Melanocyte of skin (primary cell): ENCODE measurements at places on chromosomes 1 and 21. TPM values are rescaled to one million over a fixed set of nuclear protein-coding genes. Genes with fewer than 3 reads are reported as not detected.

The OR10Z1 gene
- total RNA-seq = not detected in 2 replicates

The KRTAP11-1 gene
- not detected in 2 replicates for total RNA-seq

The MAEL gene
- total RNA-seq = not detected in 2 replicates

The MRPS15 gene
- total RNA-seq = 70.9 and 126 TPM in 2 replicates

The FMO1 gene
- not detected in 2 replicates for total RNA-seq

The HSF2BP gene
- 1.0 and 2.2 TPM in 2 replicates for total RNA-seq

The SHE gene
- total RNA-seq = under 0.01 and 0.36 TPM in 2 replicates

The VCAM1 gene
- under 0.01 TPM in 2 replicates for total RNA-seq

The ACKR1 gene
- total RNA-seq = under 0.01 and 0.36 TPM in 2 replicates

The RAB25 gene
- not detected in 2 replicates for total RNA-seq

The PRAMEF13 gene
- total RNA-seq = not detected in 2 replicates

The CORT gene
- 0.33 TPM in 1 of 2 replicates, not detected in the other for total RNA-seq

The FCGR1A gene
- not detected in 2 replicates for total RNA-seq

The CD164L2 gene
- not detected in 2 replicates for total RNA-seq

The LRRN2 gene
- total RNA-seq = not detected in 2 replicates

The OR2AJ1 gene
- not detected in 2 replicates for total RNA-seq

The MAP3K21 gene
- 0.69 and 0.73 TPM in 2 replicates for total RNA-seq

The TNFRSF9 gene
- not detected in 2 replicates for total RNA-seq

The OR10T2 gene
- not detected in 2 replicates for total RNA-seq

The CTNNBIP1 gene
- total RNA-seq = 11.7 and 22.9 TPM in 2 replicates

The UBXN10 gene
- total RNA-seq = 0.33 and 0.46 TPM in 2 replicates

The FCGR2B gene
- 2.9 and 4.1 TPM in 2 replicates for total RNA-seq

The WNT4 gene
- not detected in 2 replicates for total RNA-seq

The DHRS3 gene
- 10.7 and 16.0 TPM in 2 replicates for total RNA-seq

The SH3GLB1 gene
- 25.6 and 39.2 TPM in 2 replicates for total RNA-seq

The ADGRL4 gene
- 0.33 and 0.46 TPM in 2 replicates for total RNA-seq

The TMEM240 gene
- total RNA-seq = 1.8 and 2.1 TPM in 2 replicates

The CLEC20A gene
- total RNA-seq = 0.46 TPM in 1 of 2 replicates, not detected in the other

The CD1C gene
- not detected in 2 replicates for total RNA-seq

The DSCAM gene
- not detected in 2 replicates for total RNA-seq

The OR2T2 gene
- not detected in 2 replicates for total RNA-seq

The FCGR3A gene
- not detected in 2 replicates for total RNA-seq

The DNAJC16 gene
- 20.3 and 23.9 TPM in 2 replicates for total RNA-seq

The GADD45A gene
- total RNA-seq = 10.2 and 13.3 TPM in 2 replicates

The CD52 gene
- not detected in 2 replicates for total RNA-seq

The MIXL1 gene
- total RNA-seq = not detected in 2 replicates

The PTPRC gene
- not detected in 2 replicates for total RNA-seq

The KCNQ4 gene
- under 0.01 and 0.15 TPM in 2 replicates for total RNA-seq

The NECAP2 gene
- total RNA-seq = 64.4 and 75.2 TPM in 2 replicates

The NUF2 gene
- 7.3 and 13.8 TPM in 2 replicates for total RNA-seq

The RIIAD1 gene
- not detected in 2 replicates for total RNA-seq

The ADORA1 gene
- 0.73 and 1.0 TPM in 2 replicates for total RNA-seq

The S100A2 gene
- 0.77 and 1.3 TPM in 2 replicates for total RNA-seq

The ADCY10 gene
- total RNA-seq = under 0.01 TPM in 1 of 2 replicates, not detected in the other

The INSRR gene
- total RNA-seq = not detected in 2 replicates

The ST6GALNAC5 gene
- 0.33 and 1.2 TPM in 2 replicates for total RNA-seq

The EEIG2 gene
- 51.6 and 74.0 TPM in 2 replicates for total RNA-seq

The SLC6A9 gene
- total RNA-seq = 1.7 and 2.5 TPM in 2 replicates

The SLAMF6 gene
- total RNA-seq = not detected in 2 replicates

The CYP4Z1 gene
- total RNA-seq = not detected in 2 replicates

The SLAMF9 gene
- 8.2 and 14.3 TPM in 2 replicates for total RNA-seq

The NBPF10 gene
- total RNA-seq = 0.69 and 0.73 TPM in 2 replicates

The NGF gene
- total RNA-seq = not detected in 2 replicates

The LIN28A gene
- not detected in 2 replicates for total RNA-seq

The TRIM45 gene
- total RNA-seq = 1.3 and 2.3 TPM in 2 replicates

The LCA5L gene
- 1.0 and 1.5 TPM in 2 replicates for total RNA-seq

The PGBD2 gene
- total RNA-seq = 4.8 and 6.5 TPM in 2 replicates
